Hematopoietic multipotent progenitor cell (in vitro differentiated cells): ENCODE measurements at places on chromosomes 12 and 14. TPM values are rescaled to one million over a fixed set of nuclear protein-coding genes. Genes with fewer than 3 reads are reported as not detected.

The CFAP251 gene
- total RNA-seq: 1.1 TPM

The TSHR gene
- not detected for total RNA-seq

The LBHD2 gene
- total RNA-seq: not detected

The FGD6 gene
- 0.27 TPM for total RNA-seq

The PXMP2 gene
- 21.0 TPM for total RNA-seq

The CSRP2 gene
- total RNA-seq: 0.54 TPM

The PPFIA2 gene
- total RNA-seq: not detected

The TBX5 gene
- total RNA-seq: not detected

The SLC25A21 gene
- total RNA-seq: 0.54 TPM

The ZC3H10 gene
- total RNA-seq: 10.2 TPM

The SLC25A47 gene
- total RNA-seq: not detected

The TAS2R20 gene
- total RNA-seq: 2.4 TPM

The DYNC1H1 gene
- 455 TPM for total RNA-seq

The FMNL3 gene
- total RNA-seq: 22.4 TPM

The GPR137C gene
- 0.27 TPM for total RNA-seq

The PAH gene
- total RNA-seq: not detected

The ARHGDIB gene
- total RNA-seq: 759 TPM

The OLR1 gene
- not detected for total RNA-seq

The RNASE8 gene
- not detected for total RNA-seq

The SLC17A8 gene
- not detected for total RNA-seq

The PHLDA1 gene
- 0.54 TPM for total RNA-seq

The SLC38A4 gene
- total RNA-seq: not detected
